MCF 10A (cell line): ENCODE measurements at places on chromosomes 1 and 21. TPM values are rescaled to one million over a fixed set of nuclear protein-coding genes. Genes with fewer than 3 reads are reported as not detected.
A peak's percentile ranks its signal among the peaks of the same experiment; 100 is the strongest.

The LCE2B gene
- total RNA-seq: not detected in 2 replicates

The ESPN gene
- 0.68 TPM in 1 of 2 replicates, not detected in the other for total RNA-seq

The PTPRU gene
- 24.1 and 26.8 TPM in 2 replicates for total RNA-seq

The SLC9C2 gene
- not detected in 2 replicates for total RNA-seq

The POFUT2 gene
- total RNA-seq: 25.2 and 31.3 TPM in 2 replicates

The S100A14 gene
- total RNA-seq: 264 and 332 TPM in 2 replicates

The OR2L8 gene
- not detected in 2 replicates for total RNA-seq

DNA sequence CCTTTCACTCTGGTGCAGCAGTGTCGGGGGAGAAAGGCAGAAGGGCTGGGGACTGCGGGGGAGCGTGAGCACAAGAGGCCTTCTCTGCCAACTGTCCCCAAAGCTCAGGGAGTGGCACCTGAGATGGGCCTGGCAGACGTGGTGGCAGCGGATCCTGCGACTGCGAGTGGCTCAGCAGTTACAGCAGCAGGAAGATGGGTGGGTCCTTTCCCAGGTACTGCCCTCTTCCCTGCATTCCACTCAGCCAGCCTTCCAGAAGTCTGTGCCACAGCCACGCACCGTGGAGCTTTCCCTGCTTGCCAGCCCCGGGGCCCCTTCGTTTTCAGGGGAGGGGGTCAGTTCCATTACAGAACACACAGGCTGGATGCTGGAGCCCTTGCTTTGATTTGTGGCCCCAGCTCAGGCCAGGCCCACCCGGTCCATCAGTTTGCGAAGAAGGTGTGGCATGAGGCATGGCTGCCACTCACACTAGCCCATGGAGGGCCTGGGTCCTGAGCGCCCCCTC is 17.2 kb downstream of the MTHFR start:
- H3K4me1 ChIP-seq: peaks cover 20% of the 10 kb centered on the region
- no peak for DNase-seq
- H3K27me3 ChIP-seq: no peaks in the 10 kb centered on the region
- peaks cover 13% of the 10 kb centered on the region for H3K36me3 ChIP-seq
- H3K27ac ChIP-seq: no peak overlapping the region

GRCh38 chr21:46637952-46638746 is 2.7 kb downstream of the PRMT2 start:
- DNase-seq: peak; percentile 5
- peaks cover 43% of the 10 kb centered on the region for H3K4me1 ChIP-seq
- no peaks in the 10 kb centered on the region for H3K27me3 ChIP-seq
- H3K36me3 ChIP-seq: peaks cover 40% of the 10 kb centered on the region

GRCh38 chr1:227915564-227916553 is 31.9 kb downstream of the WNT9A start:
- H3K27ac ChIP-seq: no peak overlapping the region
- H3K4me3 ChIP-seq: no peak overlapping the region
- H3K36me3 ChIP-seq: no peaks in the 10 kb centered on the region
- peaks cover 22% of the 10 kb centered on the region for H3K4me1 ChIP-seq
- DNase-seq: peak; percentile 97

DNA sequence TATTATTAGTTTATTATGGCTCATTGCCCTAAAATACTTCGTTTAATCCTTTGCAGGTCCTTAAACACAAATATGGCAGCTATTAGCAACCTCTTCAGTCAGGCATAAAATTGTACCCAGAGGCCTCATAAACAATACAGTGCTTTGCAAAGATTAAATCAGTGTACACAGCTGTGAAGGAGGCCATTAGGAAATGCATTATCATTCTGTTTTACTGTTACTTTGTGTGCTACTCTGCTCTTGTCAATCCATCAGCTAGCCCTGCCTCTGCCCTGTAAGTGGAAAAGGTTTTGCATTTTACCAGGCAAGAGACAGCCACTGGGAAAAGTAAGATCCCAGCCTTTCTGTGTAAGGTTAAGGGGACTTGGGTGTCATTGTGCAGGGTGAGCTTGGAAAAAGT is 415.7 kb upstream of the DAB1 start:
- no peaks in the 10 kb centered on the region for H3K27me3 ChIP-seq
- peaks cover 12% of the 10 kb centered on the region for H3K4me1 ChIP-seq
- DNase-seq: no peak
- no peak overlapping the region for H3K27ac ChIP-seq
- H3K36me3 ChIP-seq: no peaks in the 10 kb centered on the region
- no peak overlapping the region for H3K4me3 ChIP-seq

DNA sequence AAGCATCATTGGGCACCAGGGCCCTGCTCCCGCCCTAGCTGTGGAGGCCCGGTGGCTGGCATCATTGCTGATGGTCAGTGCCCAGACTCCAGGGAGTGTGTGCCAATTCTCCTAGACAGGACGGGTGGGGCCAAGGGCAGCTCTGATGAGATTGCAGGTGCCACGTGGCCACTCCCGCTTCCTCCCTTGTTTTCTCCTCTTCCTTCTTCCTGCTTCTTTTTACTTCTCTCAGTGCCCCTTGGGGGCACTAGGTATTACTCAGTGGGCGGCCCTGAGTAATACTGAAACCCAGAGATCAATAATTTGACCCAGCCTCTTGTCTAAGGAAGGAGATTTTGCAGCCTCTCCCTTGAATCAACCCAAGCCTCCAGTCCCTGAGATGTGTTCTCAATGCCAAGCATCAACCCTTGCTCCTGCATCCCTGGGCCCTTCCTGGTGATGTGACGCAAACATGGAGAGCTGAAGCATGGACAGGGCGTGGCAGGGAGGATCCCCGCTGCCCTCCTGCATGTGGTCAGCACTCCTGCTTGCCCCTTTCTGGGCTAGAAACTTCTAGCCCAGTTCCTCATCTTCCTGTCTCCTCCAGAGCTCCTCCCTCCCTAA is 32.4 kb downstream of the CDK18 start:
- H3K36me3 ChIP-seq: no peaks in the 10 kb centered on the region
- no peak overlapping the region for H3K27ac ChIP-seq
- no peaks in the 10 kb centered on the region for H3K27me3 ChIP-seq
- H3K4me3 ChIP-seq: no peak overlapping the region

- H3K4me1 ChIP-seq: peaks cover 17% of the 10 kb centered on the region
- H3K27me3 ChIP-seq: no peaks in the 10 kb centered on the region
- DNase-seq: peak; percentile 2
- no peaks in the 10 kb centered on the region for H3K36me3 ChIP-seq
- no peak overlapping the region for H3K4me3 ChIP-seq
Measured at GRCh38 chr21:21713651-21714180, 715.5 kb downstream of the NCAM2 start.

DNA sequence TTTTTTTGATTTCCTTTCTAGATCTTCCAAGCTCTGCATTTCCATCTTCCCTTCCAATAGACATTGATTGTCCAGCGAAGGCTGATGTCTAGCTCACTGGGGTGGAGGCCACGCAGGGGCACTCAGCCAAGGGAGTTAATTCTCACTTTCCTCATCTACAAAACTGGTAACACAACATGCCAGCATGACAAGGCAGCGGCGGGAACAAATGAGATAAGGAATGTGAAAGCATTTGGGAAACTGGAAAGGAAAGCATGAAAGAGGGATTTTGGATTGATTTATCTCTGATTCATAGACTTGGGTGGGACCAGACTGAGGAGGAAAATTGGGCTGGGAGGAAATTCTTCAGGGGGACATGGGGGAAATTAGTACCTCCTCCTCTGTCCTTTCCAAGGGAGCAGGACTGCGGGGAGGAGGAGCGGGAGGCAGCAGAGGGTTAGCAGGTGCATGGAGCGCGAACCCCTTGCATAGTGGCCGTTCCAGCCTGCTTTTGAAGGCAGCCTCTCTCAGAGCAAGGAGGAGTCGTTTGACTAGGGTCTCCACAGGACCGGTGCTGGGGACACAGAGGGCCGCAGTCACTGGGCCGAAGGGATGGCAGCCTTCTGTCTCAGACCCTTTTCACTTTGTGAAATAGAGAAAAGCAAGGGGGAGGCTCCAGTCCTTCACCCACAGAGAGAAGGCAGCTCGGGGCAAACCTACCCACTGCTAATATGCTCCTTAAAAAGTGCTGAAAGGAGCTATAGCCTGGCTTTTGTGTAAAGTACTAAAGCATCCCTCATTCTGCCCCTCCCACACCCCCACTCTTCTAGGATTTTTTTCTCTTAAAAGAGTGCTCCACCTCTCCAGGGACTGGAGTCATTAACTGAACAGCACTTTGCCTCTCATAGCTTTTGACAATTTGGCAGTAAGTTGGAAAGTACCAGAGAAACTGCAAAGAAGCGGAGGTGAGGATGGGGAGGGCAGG is 89.2 kb downstream of the PLXNA2 start:
- no peaks in the 10 kb centered on the region for H3K27me3 ChIP-seq
- peak overlapping the region; percentile 20 for H3K27ac ChIP-seq
- DNase-seq: no peak

DNA sequence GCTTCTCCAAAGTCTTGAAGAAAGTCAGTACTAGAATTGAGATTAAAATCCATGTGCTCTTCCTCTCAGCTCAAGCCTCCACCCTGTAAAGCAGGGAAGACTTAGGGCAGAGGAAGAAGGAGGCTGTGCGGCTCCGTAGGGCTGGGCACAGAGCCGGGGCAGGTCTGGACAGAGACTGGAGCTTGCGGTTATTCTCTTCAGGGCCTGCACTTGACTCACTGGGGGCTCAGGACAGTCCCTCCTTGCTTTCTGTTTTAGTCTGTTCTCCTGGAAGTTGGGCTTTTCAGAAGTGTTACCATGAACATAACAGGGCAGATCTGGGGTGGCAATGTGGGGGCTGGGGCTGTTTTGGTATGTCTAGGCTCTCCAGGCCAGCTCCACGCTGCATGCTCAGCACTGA is 21.6 kb upstream of the TRABD2B start:
- no peak overlapping the region for H3K4me3 ChIP-seq
- H3K27me3 ChIP-seq: no peaks in the 10 kb centered on the region
- H3K4me1 ChIP-seq: peaks cover 36% of the 10 kb centered on the region
- peak overlapping the region; percentile 95 for H3K27ac ChIP-seq
- DNase-seq: peak; percentile 87

DNA sequence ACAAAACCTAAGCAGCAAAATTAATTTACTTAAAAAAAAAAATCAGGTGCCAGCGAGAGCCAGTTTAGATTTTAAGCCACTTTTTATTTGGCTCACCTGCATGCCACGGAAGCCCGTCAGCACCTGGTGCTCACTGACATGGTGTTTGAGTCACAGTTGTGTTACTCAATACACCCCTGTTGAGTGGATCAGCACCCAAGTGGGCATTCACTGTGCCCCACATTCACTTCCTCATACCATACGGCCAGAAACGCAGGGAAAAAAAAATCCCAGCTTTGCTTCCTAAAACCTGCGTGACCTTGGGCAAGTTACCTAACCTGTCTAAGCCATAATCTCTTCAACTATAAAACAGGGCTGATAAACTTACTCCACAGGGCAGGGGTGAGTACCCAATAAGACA is 42.8 kb upstream of the SIM2 start:
- no peaks in the 10 kb centered on the region for H3K27me3 ChIP-seq
- H3K36me3 ChIP-seq: no peaks in the 10 kb centered on the region
- H3K4me1 ChIP-seq: no peaks in the 10 kb centered on the region
- H3K4me3 ChIP-seq: no peak overlapping the region

- no peaks in the 10 kb centered on the region for H3K36me3 ChIP-seq
- H3K27me3 ChIP-seq: no peaks in the 10 kb centered on the region
- H3K27ac ChIP-seq: no peak overlapping the region
- H3K4me3 ChIP-seq: no peak overlapping the region
- H3K4me1 ChIP-seq: peaks cover 28% of the 10 kb centered on the region
Measured at GRCh38 chr1:240244968-240245628, 153.4 kb downstream of the FMN2 start.

DNA sequence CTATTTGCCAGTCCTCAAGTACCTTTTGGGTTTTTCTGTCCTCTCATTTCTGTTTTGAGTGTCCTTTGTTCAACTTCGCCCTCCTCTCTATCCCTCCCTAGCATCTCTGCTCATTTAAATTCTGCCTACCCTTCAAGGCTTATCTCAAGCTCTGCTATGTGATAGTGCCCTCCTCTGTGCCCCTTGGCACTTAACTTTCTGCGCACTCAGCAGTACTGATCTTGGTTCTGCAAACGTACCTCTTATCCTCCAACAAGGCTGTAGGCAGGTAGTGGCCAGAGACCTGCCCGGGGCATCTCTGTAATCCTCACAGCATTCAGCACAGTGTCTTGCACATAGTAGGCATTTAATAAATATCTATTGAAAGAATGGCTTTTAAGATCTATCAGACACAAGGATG is 5.3 kb upstream of the IL20 start:
- no peak overlapping the region for H3K4me3 ChIP-seq
- H3K36me3 ChIP-seq: no peaks in the 10 kb centered on the region
- H3K27me3 ChIP-seq: peaks cover 18% of the 10 kb centered on the region
- H3K27ac ChIP-seq: no peak overlapping the region
- H3K4me1 ChIP-seq: peaks cover 6% of the 10 kb centered on the region
- no peak for DNase-seq

DNA sequence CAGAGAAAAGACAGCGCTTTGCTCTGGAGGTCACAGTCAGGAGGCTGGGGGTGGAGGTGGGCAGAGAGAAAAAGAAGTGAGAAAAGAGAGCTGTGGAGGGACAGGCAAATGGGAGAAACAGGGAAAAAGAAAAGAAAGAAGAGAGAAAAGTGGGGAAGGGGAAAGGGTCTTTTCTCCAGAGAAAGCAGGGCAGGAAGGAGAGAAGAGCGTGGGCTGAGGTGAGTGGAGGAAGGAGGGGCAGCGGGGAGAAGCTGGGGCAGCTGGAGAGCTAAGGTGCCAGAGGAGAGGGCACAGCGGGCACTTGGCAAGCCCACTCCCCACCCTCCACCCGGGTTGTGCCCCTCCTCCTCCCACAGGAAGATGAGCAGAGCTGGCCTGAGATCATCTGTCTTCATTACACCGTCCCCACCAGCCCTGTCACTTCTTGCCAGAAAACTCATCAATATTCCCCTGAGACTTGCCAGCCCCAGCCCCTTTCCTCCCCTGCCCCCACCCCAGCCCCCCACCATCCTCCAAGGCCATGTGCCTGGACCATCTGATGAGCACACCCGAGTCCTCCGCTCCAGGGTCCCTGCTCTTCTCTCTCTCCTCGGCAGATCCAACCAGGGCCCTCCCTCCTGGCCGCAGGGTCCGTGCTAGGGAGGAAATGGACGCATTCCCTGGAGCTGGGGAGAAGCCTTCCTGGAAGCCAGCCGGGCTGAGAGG is 17.0 kb upstream of the BLACAT1 start:
- H3K4me3 ChIP-seq: no peak overlapping the region
- no peaks in the 10 kb centered on the region for H3K36me3 ChIP-seq
- H3K27me3 ChIP-seq: peaks cover 45% of the 10 kb centered on the region
- no peak for DNase-seq
- peaks cover 9% of the 10 kb centered on the region for H3K4me1 ChIP-seq

DNA sequence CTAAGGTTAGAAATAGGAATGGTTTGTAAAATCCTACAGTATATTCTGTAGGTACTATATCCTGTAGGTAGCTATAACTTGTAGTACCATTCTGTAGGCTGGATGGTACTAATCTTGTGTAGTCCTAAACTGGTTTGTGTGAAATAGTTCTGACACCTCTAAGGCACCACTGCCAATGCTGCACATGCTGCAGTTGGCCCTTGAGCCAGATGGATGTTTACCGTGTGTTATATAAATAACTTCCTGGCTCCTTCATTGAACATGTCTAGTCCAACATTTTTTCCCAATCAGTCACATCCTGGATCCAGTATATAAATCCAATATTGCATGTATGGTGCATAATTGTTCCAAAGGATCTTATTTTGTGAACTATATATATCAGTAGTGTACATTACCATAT is 89.5 kb upstream of the GNG4 start:
- peaks cover 25% of the 10 kb centered on the region for H3K4me1 ChIP-seq
- no peak overlapping the region for H3K4me3 ChIP-seq
- DNase-seq: peak; percentile 73
